ENCODE measurements at places on chromosomes 5 and 9. TPM values are rescaled to one million over a fixed set of nuclear protein-coding genes. Genes with fewer than 3 reads are reported as not detected.

The ENHO gene
- not detected for total RNA-seq

GRCh38 chr5:156295431-156295830 lies 31.5 kb upstream of the SGCD start:
- H3K4me1 ChIP-seq: no peaks in the 10 kb centered on the region
- H3K36me3 ChIP-seq: no peaks in the 10 kb centered on the region
- no peak overlapping the region for H3K27ac ChIP-seq

DNA sequence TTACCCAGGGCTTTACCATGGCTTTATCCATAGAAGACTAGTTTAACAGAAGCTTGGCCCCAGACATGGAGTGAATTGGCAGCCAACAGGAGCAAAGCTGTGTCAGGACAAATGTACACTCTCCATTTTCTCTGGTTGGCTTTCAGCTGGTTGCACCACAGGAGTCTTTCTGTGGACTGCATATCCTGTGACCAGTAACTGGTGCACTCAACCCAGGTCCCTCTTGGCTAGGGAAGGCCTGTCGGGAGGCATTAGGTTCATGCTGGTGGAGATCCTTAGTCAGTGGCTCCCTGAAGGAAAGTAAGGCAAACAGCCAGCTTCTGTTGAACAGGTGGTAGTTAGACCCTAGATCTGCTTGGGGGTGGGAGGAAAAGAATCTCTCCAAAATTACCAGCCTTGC lies 146.9 kb upstream of the TLX3 start:
- no peak overlapping the region for H3K27ac ChIP-seq
- H3K27me3 ChIP-seq: peaks cover 2% of the 10 kb centered on the region
- H3K4me3 ChIP-seq: no peak overlapping the region
- no peaks in the 10 kb centered on the region for H3K4me1 ChIP-seq

DNA sequence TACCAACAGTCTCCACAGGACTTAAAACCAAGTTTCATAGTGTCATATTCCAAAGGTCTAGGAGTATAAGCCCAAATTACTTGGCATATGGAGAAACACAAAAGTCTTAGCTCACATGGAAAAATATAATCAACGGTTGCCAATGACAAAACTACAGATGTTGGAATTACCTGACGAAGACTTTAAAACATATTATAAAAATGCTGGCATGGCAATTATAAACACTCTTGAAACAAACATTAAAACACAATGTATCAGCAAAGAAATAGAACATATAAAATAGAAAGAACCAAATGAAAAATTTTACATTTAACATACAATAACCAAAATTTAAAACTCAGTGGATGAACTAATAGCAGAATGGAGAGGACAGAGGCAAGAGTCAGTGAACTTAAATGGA lies 7.9 kb upstream of the WDR41 start:
- H3K36me3 ChIP-seq: no peaks in the 10 kb centered on the region
- peaks cover 13% of the 10 kb centered on the region for H3K27me3 ChIP-seq
- no peak overlapping the region for H3K27ac ChIP-seq
- H3K4me3 ChIP-seq: no peak overlapping the region

The OR2S2 gene
- not detected for total RNA-seq

All from activated CD8-positive, alpha-beta T cell treated with anti-CD3 and anti-CD28 coated beads, Interleukin-2, amount 10 ng/mL, durations not matched to agents 7 days and 5 days (primary cell).